ENCODE measurements at places on chromosomes 3 and 15. TPM values are rescaled to one million over a fixed set of nuclear protein-coding genes. Genes with fewer than 3 reads are reported as not detected.

The HDC gene
- not detected for polyA plus RNA-seq

GRCh38 chr3:8988791-8989558, 25.7 kb upstream of the RAD18 start:
- H3K4me1 ChIP-seq: peaks cover 14% of the 10 kb centered on the region
- no peaks in the 10 kb centered on the region for H3K36me3 ChIP-seq
- no peak for DNase-seq
- H3K4me3 ChIP-seq: no peak overlapping the region
- peak overlapping the region; percentile 72 for H3K27ac ChIP-seq
- no peaks in the 10 kb centered on the region for H3K27me3 ChIP-seq

The LRRC34 gene
- 6.9 TPM for polyA plus RNA-seq

The UQCRC1 gene
- 870 TPM for polyA plus RNA-seq

DNA sequence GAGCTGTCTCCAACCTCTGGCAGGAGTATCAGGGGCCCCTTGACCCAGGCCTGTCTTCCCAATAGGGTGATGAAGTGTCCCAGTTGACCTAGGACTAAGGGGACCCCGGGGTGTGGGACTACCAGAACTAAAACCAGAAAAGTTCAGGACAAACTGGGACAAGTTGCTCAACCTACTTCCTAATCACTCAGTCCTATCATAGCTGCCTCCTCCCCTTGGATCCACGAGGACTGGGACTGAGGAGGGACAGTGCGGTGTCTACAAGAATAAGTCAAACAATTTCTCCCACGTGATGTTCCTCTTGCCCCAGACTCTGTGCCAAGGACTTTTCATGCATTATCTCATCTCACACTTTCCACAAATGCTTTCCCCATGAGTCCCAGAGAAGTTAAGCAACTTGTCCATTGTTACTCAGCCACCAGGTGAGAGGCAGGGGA, 49.4 kb upstream of the SLCO2A1 start:
- H3K27ac ChIP-seq: no peak overlapping the region
- H3K36me3 ChIP-seq: no peaks in the 10 kb centered on the region
- no peak overlapping the region for H3K4me3 ChIP-seq
- H3K27me3 ChIP-seq: no peaks in the 10 kb centered on the region

The STRIT1 gene
- not detected for polyA plus RNA-seq

DNA sequence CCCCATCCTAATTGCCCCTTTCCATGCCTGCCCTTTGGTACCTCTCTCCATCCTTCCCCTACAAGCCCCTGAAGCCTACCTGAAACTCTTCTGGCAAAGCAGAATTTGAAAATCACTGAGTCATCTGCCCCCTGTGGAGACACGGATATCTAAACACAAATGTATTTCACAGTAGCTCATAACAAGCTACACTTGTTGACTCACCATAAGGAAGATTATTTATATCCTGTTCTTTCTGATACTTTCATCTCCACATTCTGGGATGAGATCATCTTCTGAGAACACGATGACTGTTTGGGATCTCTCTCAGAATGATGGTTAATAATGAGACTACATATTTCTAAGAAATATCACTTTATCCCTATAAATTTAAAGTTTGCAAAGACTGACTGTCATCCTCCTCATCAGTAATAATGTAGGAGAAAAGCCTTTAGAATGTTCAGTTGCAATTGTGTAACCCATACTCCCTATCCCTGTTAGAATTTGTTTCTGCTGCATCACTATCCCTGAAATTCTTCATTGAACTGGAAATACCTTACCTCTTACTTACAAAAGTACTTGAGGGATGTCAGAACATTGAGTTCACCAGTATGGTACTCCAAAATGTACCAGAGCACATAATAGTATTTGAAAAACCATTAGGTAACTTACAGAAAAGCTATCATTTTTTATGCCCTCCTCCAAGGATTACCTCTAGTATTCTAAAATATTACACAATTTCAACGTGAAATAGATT, 116.1 kb upstream of the IL12A start:
- no peak overlapping the region for H3K27ac ChIP-seq
- H3K4me1 ChIP-seq: no peaks in the 10 kb centered on the region
- H3K4me3 ChIP-seq: no peak overlapping the region
- no peaks in the 10 kb centered on the region for H3K27me3 ChIP-seq
- no peak for DNase-seq
- H3K36me3 ChIP-seq: peaks cover 4% of the 10 kb centered on the region

The TRH gene
- 149 TPM for polyA plus RNA-seq

The TMC3 gene
- polyA plus RNA-seq: 0.20 TPM

DNA sequence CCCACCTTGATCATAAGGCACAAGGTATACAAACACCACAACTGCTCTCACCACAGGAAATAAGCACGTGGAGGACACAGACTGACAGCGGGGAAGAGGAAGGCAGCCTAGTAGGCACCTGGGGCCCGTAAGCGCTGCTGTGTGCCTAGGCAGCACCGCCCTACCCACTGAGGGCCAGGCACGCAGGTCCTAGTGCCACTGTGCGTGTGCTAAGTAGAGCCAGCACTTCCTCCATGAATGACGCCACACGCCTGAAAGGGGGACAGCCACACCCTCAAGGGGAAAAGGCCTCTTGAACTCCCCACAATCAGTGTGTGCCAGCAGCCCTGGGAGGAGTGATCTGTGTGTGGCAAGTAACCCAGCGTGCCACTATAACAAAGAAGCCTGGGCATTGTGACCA, 73.0 kb downstream of the ATP1B3 start:
- H3K27me3 ChIP-seq: no peaks in the 10 kb centered on the region
- DNase-seq: no peak
- no peak overlapping the region for H3K27ac ChIP-seq
- H3K4me1 ChIP-seq: no peaks in the 10 kb centered on the region

GRCh38 chr15:81032355-81032754, 31.6 kb downstream of the TLNRD1 start:
- peaks cover 3% of the 10 kb centered on the region for H3K27me3 ChIP-seq
- no peak overlapping the region for H3K27ac ChIP-seq
- no peak overlapping the region for H3K4me3 ChIP-seq
- no peaks in the 10 kb centered on the region for H3K36me3 ChIP-seq
- no peak for DNase-seq
- H3K4me1 ChIP-seq: no peaks in the 10 kb centered on the region
